ENCODE measurements at places on chromosomes 4 and X.

- no peak for DNase-seq
Observed at GRCh38 chrX:12080265-12080664, 58.0 kb upstream of the FRMPD4 start.

DNA sequence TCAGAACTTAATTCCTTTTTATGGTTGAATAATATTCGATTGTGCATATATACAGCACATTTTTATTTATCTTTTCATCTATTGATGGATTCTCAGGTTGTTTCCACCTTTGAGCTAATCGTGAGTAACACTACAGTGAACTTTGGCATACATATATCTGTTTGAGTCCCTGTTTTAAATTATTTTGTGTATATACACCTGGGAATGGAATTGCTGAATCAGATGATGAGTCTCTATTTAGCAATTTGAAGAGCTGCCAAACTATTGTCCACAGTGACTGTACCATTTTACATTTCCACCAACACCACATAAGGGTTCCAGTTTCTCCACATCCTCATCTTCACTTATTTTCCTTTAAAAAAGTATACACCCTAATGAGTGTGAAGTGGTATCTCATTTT lies 166.2 kb upstream of the FGF13 start:
- no peak for DNase-seq

GRCh38 chr4:61182915-61183314 lies 17.2 kb upstream of the ADGRL3 start:
- DNase-seq, result no peak

DNA sequence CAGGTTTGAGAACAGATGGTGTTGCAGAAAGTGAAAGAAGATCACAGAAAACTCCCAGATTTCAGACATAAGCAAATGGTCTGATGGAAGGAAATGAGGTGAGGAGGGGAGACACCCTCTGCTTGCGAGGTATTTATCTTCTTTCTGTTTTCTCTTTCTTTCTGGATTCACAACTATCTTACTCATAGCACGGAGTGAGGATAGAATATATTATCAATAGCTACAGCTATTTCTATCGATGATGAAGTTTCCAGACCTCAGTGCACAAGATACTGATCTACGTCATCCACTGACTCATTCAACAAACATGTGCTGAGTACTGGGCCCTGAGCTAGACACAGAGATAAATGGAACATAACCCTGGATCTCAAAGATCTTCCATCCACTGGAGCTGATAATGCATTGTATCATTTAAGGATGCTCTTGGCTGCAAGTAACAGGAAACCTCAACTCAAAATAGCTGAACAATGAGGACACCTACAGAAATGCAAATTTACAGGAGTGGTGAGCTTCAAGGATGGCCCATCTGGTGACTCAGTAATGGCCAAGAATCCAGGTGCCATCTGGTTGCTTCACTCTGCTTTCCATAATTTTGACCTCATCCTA lies 21.2 kb downstream of the SLC2A9 start:
- DNase-seq, result no peak

- DNase-seq, result no peak
Observed at GRCh38 chrX:132636080-132636479, 147.2 kb upstream of the MBNL3 start.

GRCh38 chr4:73869130-73870055 lies at the start of gene CXCL1:
Gene CXCL1, plus strand, starts transcription at chr4:73869393. Its CDS starts 78 bp downstream, at chr4:73869471.
- DNase-seq, result no peak

- no peak for DNase-seq
Observed at GRCh38 chr4:47012676-47013075, 18.7 kb upstream of the GABRB1 start.

GRCh38 chr4:171602638-171603355 lies 210.4 kb upstream of the GALNTL6 start:
- no peak for DNase-seq

DNA sequence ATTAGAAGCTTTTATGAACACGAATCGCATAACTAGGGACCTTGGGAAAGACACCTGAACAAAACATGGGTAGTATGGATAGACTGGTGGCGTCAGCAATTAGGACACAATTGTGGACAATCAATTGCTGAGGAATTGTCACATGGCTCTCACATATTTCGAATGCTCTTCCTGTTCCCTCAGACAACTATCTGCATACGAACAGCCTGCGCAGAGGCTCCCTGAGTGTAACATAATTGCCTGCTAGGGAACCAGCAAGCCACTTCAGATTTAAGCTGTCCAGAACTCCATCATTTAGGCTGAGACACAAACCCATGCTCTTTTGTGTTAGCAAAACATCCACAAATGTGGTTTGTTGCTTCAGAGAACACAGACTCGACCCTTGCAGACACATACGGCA lies 160.8 kb downstream of the MGST2 start:
- DNase-seq, result peak; percentile 45

DNA sequence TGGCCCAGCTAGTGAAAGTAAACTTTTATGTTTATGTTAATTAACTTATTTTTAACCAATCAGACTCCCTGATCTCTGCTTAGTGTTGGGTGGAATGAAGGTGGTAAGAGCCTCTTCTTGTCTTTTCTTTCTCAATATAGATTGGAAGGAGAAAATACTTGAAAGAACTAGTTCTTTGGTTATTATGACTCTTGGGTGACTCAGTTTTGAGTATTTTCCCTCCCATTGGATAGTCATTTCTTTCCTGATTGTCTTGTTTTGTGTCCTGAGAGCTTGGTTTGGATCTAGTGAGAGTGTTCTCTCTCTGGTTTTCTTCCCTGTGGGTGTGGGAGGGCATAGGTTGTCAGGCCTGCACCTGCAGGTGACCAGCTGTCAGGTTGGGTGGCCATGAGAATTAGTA lies 172.0 kb upstream of the GLRA2 start:
- DNase-seq, result no peak

DNA sequence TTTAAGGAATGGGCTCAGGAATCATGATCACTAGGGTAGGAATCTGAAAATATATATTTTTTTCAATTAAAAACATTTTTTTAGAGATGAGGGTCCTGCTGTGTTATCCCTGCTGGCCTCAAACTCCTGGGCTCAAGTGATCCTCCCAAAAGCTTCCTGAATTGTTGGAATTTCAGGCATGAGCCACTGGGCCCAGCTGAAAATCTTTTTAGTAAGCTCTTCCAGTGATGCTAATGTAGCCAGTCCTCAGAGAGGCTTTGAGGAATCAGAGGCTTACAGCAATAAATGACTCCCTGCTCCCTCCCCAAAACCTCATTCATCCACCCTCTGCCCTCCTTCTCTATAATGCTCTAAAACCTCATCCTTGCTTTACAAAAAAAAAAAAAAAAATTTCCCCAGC lies 129.5 kb downstream of the ZIC3 start:
- no peak for DNase-seq

DNA sequence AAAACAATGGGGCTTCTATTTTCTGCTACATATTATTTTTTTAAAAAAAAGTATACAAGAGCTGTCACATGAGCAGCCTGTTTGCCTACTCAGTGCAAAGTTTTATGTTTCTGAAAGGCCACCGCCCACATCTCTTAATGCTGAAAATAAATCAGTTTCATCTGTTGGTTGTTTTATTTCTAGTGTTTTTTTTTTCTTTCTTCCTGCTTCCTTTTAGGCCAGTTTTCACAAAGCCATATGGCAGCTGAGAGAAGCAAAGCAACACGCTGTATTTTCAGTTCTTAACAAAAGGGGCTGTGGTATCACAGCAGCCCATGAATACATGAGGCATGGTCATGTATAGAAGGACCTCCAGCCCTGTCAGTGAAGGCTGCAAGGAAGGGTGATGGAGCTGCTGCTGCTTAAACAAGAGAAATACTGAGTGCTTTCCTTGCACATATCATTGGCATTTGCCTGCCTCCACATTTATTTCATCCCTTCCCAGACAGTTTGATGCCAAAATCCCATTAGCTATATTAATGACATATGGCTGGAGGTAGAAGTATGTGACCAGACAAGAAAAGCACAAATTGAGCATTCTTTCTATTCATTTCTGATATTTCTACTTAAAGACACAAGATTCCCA lies 172.5 kb downstream of the PCDH18 start:
- DNase-seq, result no peak

DNA sequence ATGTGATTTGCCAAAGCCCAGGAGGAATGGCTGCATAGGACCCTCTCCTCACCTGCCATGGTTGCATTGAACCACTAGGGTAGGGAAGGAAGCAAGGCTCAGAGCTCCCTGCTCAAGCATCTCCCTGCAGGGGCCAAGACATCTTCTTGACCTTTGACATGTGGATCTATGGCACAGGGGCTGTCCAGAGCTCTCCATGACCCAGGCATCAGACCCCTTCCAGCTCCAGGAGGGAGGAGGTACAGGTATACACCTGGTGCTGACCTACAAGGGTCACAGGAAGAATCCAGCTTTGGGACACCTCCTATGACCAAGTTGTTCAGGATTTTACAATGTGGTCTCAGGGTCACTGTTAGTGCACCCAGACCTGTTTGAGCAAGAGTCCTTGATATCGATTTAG lies 23.2 kb upstream of the ASMTL start:
- DNase-seq, result no peak

GRCh38 chrX:10904220-10904619 lies 206.9 kb upstream of the HCCS start:
- no peak for DNase-seq

DNA sequence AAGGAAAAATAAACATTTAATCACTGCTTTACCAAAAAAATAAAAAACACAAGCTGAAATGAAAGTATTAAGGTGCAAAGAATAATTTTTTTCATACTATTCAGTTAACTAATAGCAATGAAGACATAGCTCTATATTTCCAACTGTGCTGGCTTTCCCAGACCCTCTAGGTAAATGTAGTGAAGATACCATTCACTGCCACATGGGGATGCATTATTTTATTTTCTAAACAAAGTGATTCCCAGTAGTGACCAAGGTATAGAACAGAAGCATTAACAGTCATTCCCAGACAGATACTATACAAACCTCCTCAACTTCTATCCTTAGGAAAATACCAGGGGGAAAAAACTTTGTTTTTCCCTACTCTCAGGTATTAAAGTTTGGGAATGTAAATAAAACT lies 39.4 kb downstream of the ANTXR2 start:
- no peak for DNase-seq

- DNase-seq, result no peak
Observed at GRCh38 chr4:129264008-129264657, 168.2 kb downstream of the C4orf33 start.

DNA sequence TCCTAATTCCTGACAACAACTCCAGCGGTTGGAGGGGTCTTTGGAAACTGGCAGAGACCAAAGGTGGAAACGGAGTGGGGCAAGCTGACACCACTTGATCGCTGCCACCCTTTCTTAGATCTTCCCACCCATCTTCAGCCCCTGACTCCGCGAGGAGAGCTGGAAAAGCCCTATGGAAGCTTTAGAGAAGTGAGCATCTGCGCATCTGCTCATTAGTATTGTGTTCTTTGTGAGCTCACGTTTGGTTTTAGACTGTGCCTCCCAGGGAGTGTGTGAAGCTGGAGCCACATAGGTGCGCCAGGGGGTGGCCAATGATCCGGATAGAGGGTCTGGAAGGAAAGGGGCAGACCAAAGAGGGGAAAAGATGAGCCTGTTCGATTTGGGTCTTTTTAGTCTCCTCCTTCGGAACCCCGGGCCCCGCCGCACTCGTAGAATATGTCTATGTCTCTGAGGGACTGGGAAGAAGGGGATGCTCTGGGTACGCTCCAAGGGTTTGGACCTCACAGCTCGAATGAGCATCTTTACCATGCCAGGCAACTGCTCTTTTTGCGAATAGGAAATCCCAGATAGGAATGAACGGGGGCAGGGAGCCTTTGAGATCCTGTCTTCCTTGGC lies 578 bp upstream of the DKK2 start:
- no peak for DNase-seq

DNA sequence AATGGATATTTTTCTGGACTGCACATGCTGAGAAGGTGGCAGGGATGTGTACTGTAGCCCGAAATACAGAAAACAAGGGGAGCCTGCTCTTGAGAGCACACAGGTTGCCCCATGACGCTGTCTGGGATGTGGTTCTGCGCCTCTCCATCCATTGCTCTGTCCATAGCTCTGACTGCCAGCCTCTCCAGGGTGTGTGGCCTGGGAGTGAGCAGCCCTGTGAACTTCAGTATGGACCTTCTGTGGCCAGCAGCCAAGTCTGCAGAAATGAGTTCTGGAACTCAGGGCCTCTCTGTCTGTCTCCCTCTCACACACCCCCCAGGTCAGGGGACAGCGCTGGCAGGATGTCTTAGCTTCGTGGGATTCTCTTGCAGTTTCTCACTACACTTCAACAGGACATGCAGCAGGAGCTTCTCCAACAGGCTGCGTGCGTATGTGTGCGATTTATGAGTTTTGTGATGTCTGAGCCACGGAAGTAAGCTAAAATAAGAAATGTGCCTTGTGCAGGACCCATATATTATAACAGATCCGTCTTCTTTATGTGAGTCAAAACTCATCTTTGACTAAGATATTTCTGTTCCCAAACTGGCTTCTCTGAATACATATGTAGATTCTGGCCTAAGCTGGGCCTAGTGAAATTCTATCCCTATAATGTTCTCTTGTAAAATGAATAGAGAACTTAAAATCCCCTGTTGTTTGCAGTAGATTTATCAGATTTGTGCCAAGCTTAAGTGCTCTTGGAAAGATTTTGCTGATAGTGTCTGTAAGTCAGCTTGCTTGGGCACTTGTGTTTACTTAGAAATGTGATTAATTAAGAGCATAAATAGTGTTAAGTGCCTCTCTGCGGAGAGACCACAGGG lies 40.0 kb downstream of the PROM1 start:
- no peak for DNase-seq

DNA sequence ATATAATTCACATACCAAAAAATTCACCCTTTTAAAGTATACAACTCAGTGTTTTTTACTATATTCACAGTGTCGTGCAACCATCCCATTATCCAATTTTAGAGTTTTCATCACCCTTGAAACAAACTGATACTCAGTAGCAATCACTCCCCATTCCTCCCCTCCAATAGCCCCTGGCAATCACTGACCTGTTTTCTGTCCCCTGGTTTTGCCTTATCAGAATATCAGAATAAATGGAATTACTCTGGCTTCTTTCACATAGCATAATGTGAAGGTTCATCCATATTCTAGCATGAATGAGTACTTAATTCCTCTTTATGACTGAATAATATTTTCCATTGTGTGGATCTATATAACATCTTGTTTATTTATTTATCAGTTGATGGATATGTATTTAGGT lies 153.2 kb downstream of the AASDH start:
- DNase-seq, result no peak

GRCh38 chr4:137384476-137384875 lies 147.8 kb downstream of the PCDH18 start:
- no peak for DNase-seq

DNA sequence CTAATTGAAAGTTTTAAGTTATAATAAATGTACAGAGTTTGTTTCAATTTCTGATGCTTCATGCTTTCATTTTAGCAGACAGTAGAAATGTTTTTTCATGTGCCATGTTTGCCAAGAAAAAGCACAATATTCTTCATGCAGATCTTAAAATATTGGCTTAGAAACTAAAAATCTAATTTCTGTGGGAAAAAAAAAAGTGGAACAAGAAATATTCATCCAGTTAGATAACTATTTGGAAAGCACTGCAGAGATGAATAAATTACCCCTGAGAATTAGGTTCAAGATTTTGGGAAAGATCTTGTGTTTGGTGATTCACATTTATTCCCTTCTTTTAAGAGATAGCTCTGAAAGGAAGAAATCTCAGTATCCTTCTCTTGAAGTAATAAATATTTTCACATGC lies 912.5 kb downstream of the C4orf33 start:
- no peak for DNase-seq

GRCh38 chr4:66766557-66766956 lies 778.7 kb downstream of the CENPC start:
- no peak for DNase-seq

Data from NCI-H1436 (cell line).